ENCODE measurements at places on chromosomes 12 and 14. TPM values are rescaled to one million over a fixed set of nuclear protein-coding genes. Genes with fewer than 3 reads are reported as not detected.

DNA sequence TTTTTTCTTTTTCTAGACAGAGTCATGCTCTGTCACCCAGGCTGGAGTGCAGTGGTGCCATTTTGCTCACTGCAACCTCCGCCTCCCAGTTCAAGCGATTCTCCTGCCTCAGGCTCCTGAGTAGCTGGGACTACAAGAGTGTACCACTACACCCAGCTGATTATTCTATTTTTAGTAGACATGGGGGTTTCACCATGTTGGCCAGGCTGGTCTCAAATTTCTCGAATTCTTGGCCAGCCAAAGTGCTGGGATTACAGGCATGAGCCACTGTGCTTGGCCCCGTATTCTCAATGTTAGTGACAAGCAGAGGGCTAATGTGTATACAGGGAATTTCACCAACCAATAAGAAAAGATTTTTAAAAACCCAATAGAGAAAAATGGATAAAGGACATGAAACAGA lies 8.4 kb downstream of the PLBD2 start:
- peaks cover 13% of the 10 kb centered on the region for H3K4me1 ChIP-seq
- no peak for DNase-seq
- no peaks in the 10 kb centered on the region for H3K27me3 ChIP-seq
- H3K27ac ChIP-seq, result no peak overlapping the region
- no peaks in the 10 kb centered on the region for H3K36me3 ChIP-seq

GRCh38 chr12:26429070-26429691 lies 233.8 kb downstream of the SSPN start:
- no peak overlapping the region for H3K4me3 ChIP-seq
- no peak overlapping the region for H3K27ac ChIP-seq
- H3K36me3 ChIP-seq, result no peaks in the 10 kb centered on the region
- no peak for DNase-seq
- peaks cover 8% of the 10 kb centered on the region for H3K4me1 ChIP-seq
- H3K27me3 ChIP-seq, result no peaks in the 10 kb centered on the region

- no peak overlapping the region for H3K27ac ChIP-seq
- no peaks in the 10 kb centered on the region for H3K4me1 ChIP-seq
These were observed 108.5 kb downstream of the ZFC3H1 start for GRCh38 chr12:71555191-71555590.

DNA sequence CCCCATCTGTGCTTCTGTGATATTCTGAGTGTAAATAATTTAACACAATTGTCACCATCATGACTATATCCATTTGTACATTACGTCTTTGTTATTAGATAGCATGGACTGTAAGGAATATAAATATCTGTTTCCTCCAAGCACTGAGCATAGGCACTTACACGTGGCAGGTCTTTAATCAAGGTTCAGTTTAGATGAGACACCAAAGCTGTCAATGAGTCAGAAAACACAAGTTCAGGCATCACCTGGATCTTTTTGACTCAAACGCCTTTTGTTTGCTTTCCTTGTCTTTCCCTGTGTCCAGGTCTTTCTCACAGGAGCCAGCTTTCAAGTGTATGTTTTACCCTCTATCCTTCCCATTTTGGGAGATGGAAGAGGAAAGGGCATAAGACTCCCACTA lies 163.2 kb upstream of the CCDC198 start:
- DNase-seq, result no peak
- H3K27me3 ChIP-seq, result no peaks in the 10 kb centered on the region
- peaks cover 9% of the 10 kb centered on the region for H3K4me1 ChIP-seq
- H3K4me3 ChIP-seq, result no peak overlapping the region
- H3K27ac ChIP-seq, result no peak overlapping the region
- no peaks in the 10 kb centered on the region for H3K36me3 ChIP-seq

Gene CLEC1A
- 3.9 TPM for total RNA-seq
